Skin of body (tissue), 3 donors: ENCODE measurements at places on chromosomes 12 and 14.
A peak's percentile ranks its signal among the peaks of the same experiment; 100 is the strongest.

GRCh38 chr12:110791589-110791988, 48.9 kb upstream of the PPP1CC start:
- no peak for DNase-seq

DNA sequence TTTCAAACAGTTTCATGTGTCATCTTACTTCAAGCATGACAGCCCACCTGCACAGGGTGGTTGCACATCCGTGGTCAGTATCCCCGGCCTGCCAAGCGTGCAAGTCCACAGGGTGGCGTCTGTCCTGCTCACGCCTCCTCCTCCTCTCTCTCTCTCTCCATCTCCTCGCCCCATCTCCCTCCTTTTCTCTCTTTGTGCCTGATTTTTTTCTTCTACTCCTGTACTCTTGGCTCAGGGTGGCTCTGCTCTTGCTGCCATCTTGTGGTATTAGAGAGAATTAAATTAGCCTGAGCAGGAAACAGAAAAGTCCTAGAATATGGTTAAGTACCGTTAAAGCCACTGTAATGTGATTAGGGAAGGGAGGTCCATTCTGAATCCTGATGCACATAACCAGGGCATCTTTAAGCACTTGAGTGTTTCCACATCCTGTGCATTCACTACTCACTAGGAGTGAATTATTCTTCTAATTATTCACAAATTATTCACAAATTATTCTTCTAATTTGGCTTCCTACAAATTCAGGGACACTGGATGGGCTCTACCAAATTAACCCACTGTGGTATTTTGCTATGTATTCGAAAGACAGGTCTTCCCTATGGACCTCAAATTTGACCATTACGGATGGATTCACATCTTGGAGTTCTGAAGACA, 25.5 kb upstream of the DTX1 start:
- peak; percentile 4 for DNase-seq

GRCh38 chr14:37824939-37825712, 229.7 kb downstream of the TTC6 start:
- no peak for DNase-seq

DNA sequence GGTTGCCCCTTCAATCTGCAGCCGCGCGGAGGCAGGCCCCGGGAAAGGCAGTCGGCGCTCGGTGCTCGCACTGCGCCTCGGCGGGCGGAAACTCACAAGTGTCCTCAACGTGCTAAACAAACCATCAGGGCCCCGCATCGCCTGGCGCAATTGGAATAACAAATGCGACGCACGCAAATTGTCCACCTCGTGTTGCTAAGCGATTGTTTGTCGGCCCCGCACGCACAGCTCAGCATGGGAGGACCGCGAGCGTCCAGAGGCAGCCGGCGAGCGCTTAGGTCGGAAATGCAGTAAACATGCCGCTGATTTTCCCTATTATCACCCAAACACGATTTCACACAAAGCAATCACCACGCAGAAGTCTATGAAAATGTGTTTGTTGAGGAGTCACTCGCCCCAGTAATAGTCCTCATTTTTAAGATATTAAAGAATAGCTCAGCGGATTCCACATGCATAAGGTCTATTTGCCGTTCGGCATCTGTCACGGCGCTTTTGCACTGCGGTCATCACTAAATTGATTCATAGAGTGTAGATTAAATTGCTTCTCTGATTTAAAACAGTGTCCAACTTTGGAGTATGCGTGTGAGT, 3.2 kb upstream of the GSC start:
- DNase-seq, result no peak

- no peak for DNase-seq
These were observed 48.5 kb downstream of the CHST11 start for GRCh38 chr12:104505095-104505818.

DNA sequence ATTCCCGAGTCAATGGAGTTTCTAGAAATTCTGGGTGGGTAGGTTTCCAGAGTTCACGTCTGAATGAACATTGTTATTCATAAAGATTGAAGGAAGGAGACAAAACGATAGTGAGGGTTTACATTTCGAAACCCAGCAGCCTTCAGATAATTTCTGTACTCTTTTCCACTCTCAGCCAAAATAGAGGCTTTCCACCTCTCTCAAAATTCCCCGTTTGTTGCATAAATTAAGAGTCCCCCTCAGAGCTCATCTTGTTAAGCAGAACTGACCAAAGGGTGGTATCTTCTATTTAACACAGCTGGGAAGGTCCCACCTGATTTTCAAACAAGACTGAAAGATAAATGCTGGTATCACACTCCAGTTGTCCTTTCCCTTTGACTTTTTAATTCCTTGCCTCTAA, 21.5 kb upstream of the YARS2 start:
- DNase-seq, result no peak

DNA sequence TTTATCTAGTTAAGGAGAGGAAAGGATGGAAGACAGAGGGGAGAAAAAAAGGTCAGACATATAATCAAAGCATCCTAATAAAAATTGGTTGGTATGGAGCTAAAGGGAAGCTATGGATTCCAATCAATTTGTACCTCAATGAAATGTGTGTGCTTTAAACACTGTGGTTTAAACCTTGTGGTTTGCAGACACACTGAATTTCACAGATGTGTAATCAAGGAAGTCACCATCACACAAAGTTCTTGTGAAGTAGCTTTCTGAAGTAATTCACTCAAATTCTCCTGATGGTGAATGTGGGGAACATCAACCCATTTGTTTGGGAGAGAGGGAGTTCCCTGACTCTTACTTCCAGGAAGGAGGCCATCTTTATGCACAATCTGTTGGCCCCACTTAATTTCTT, 243.3 kb upstream of the KRR1 start:
- no peak for DNase-seq
